ENCODE measurements at places on chromosomes 7 and 10.

GRCh38 chr7:46630031-46630430 is 709.0 kb upstream of the IGFBP3 start:
- no peak for DNase-seq

GRCh38 chr10:70856454-70856853 is 31.9 kb downstream of the PCBD1 start:
- DNase-seq = no peak

DNA sequence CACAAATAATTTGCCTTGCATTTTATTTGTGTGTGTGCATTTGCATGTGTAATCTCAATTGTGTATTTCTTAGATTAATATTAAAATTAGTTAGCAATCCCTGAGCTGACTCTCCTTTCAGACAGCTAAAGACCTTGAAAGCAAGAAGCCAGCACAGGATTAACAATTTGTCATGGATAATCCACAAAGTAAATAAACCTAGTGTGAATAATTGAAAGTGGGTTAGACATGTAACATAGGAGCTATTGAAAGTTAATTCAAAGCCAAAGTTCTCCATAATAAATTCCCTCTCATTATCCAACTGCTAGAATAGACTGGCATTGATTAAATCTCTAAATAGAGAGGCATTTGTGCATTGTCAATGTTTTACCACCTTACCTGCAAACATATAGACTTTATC is 326.1 kb downstream of the PLXDC2 start:
- no peak for DNase-seq

- no peak for DNase-seq
These were observed 594.2 kb upstream of the FZD8 start for GRCh38 chr10:36236341-36236740.

DNA sequence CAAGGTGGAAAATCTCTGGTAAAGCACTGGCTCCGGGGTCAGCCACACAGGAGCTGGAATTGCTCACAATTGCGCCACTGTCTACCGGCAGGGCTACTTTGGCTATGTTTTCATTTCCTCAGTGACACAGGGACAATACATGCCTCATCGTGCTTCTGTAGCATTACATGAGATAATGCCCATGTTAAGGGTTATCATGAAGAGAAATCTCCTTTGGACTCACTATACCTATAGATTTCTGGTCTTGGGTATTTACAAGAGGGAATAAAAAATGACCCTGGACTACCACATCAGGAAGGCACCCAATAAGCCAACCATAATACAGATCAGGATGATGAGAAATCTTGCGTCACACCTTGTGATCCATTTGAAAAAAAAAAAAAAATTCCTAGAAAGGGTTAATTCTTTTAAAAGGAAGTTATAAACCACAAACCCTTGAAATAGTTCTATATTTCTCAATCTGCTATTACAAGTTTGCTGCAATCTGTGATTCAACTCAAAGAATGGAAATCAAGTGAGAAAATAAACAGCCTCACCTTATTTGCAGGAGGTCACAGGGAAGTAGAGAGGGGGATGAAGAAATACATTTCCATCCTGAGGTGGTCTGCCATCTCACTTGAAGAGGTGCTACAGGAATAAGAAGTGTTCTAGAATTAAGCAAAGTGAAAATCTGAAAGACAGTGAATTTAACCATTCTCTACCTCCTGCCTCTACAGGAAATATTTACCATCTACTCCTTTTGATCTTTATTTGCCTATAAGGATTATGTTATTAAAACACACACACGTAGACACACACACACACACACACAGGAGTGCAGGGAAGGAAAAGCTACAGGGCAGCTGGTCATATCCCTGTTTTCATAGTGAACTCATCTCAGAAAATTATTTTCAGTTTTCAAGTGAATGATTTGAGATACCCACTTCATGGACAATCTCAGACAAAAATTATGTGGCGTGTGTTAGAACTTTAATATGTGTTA is 231.3 kb upstream of the CELF2 start:
- no peak for DNase-seq

DNA sequence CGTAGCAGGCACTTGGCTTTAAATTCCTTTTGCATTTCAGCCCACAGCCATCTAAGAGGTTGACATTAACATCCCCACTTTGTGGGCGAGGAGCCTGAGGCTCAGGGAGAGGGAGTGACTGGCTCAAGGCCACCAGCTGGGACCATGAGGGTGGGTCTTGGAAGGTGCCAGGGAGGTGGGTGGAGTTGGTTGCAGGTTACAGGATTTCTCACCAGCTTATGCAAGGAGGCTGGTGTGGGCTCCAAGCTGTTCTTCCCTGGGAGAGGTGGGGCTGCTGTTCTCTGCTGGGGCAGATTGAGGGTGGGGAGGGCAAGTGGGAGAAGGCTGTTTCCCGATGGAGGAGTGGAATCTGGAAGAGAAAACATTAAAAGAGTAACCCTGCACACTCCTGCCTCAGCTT is 14.1 kb upstream of the C10orf95 start:
- DNase-seq = no peak

DNA sequence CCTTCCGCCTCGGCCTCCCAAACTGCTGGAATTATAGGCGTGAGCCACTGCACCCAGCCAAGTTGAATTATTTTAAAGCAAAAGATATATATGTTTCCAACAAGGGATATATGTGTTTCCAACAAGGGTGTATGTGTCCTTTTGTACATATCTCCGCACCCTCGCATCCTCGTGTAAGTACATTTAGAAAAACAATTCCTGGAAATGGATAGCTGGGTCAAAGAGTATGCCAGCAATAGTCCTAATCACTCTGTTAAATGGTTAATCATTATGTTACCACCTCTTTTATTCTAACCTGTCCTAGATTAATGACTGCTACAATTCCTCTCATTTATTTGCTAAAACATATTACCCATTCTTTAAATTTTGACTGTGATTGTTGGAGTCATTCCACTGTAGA is 28.0 kb downstream of the OR9A2 start:
- no peak for DNase-seq
